ENCODE measurements at places on chromosomes 3 and 15.

DNA sequence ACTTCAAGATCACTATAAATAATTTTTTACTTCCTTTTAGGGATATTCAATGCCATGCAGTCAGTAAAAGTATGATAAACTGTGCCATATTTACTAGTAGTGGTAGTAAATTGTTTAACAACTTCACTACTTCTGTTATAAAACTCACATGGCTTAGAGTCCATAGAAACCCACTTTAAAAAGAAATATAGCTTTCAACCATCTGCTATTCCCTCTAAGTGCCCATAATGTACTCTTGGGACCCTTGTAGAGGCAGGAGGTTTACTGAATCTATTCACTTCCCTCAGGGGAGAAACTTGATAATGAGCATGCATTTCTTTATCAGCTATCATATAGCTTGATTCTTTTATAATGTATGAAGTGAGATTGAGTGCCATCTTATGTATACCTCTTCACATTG is 1448.4 kb upstream of the ALCAM start:
- no peak for DNase-seq

- no peak for DNase-seq
Measured at GRCh38 chr15:54026891-54027290, 48.6 kb downstream of the UNC13C start.

DNA sequence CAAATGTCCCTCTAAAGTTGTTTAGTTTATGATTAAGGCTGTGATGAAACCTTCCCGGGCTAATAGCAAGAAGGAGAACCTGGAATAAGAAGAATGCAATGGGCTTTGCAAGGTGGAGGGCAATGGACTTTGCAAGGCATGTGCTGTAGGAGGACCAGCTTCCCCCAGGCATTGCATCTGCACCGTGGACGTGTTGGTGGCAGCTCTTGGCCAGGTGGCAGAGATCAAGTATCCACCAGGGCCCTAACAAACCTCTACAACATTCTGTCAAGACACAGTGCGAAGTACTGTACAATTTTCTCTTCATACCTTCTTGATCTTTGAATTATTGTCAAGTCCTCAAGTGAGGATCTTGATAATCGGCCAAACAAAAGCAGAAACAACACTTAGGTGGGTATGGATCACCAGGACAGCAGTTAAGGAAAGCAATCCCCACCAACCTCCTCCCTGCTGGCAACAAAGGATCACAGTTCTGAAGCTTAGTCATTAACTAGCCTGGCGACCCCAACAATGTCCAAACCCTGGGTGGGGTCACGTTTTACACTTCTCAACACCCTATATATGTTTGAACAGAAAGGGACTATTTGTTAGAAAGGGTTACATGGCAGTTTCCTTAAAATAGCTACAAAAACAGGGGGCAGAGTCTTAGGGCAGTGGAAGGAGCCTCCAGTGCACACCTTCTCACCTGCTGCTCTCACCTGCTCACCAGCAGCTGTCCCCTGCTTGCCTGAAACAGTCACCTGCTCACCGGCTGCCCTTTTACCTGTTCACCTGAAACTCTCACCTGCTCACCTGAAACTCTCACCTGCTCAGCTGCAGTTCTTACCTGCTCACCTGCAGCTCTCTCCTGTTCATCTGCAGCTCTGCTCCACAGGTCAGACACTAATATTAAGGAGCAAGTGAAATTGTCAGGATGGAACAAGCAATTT is 137.9 kb upstream of the LIPC start:
- DNase-seq: no peak

DNA sequence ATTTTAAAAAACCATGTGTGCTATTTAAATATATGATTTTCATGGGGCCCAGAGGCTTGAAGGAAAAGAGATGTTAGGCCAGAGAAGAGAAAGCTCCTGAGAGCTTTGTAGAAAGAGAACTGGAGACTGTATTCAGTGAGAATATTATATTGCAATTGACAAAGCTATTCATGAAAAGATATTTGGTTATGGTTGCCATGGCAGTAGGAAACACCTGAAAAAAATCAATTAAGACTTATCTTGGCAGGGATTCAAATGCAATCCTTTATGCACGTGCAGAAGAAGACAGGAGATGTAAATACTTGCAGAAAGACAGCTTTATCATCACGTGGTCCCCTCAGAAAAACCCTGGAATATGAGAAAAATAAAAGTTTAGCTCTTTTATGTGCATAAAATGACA is 636.0 kb upstream of the TBL1XR1 start:
- no peak for DNase-seq

Measured in hypothalamus (tissue), 51 donors.